ENCODE measurements at places on chromosomes 7 and 10.

DNA sequence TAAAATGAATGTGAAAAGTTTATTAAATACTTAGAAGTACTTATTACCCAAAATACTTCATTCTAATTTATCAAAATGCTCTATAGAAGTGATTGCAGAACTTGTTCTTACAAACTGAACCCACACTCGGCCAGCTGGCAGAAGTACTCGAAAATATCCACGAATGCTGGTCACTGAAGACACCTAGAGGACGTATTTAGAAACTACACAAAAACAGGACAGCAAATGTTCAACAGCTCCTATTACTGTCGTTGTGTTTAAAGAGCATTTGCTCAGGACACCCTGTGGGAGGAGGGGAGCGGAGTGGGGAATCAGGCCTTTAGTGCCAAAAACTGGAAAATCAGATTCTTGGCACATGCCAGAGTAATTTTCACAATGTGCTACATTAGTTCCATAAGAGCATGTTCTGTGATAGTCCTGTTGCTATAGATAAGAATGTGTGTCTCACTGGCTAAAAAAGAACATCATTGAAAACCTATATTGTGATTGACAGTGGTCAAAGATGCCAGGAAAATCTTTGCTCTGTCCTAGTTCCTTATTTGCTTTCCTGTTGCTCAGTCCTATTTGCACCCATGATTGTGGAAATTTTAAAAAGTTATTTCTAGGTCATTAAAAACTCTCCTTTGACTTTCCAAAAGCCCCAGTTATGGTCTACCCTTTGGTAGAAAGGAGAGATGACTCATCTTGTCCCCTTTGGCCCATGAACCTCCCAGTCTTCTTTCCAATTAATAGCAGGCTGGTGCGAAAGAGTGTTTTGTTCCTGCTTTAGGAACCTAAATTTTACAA is 49.0 kb upstream of the NRBF2 start:
- peak; percentile 82 for DNase-seq

GRCh38 chr10:71472912-71473311 is 76.2 kb downstream of the CDH23 start:
- DNase-seq: no peak

DNA sequence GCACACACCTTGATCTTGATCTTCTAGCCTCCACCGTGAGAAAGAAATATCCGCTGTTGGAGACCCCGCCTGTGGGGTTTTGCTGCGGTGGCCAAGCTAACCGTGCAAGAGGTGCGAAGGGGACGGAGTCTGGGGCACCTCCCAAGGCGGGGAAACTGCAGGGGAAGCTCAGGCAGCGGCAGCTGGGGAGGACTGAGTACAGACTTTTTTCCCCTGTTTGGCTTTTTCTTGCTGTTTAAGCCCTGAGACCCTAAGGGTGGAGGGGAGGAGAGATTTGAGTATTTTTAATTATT is 108.0 kb downstream of the DNAJB6 start:
- no peak for DNase-seq

- DNase-seq: no peak
Observed at GRCh38 chr7:11538751-11539299, 293.2 kb downstream of the THSD7A start.

- DNase-seq: no peak
Observed at GRCh38 chr7:100693312-100694097, 545 bp downstream of the GIGYF1 start.

GRCh38 chr10:117540640-117541404 is 1.7 kb upstream of the EMX2 start:
- DNase-seq: no peak

DNA sequence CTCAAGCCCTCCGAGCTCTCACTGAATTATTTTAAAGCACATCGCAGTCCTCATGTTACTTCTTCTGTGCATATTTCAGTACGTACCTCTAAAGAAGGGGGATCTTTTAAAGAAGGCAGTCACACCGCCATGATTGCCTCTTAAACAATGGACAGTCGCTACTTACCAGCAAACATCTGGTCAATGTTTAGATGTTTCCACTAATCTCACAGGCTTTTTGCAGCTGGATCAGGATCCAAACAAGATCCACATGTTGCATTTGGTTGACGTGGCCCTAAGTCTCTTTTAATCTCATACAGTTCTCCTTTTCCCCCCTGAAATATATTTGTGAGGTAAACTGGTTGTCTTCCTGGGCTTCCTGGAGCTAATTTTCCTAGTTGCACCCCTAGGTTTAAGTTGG is 50.0 kb downstream of the PRF1 start:
- DNase-seq: no peak

GRCh38 chr10:118940386-118940785 is 89.1 kb upstream of the NANOS1 start:
- peak; percentile 31 for DNase-seq

- peak; percentile 72 for DNase-seq
Observed at GRCh38 chr7:99392659-99393354, 15.6 kb downstream of the PDAP1 start.

GRCh38 chr7:116780521-116780920 is 81.9 kb upstream of the CAPZA2 start:
- DNase-seq: no peak

DNA sequence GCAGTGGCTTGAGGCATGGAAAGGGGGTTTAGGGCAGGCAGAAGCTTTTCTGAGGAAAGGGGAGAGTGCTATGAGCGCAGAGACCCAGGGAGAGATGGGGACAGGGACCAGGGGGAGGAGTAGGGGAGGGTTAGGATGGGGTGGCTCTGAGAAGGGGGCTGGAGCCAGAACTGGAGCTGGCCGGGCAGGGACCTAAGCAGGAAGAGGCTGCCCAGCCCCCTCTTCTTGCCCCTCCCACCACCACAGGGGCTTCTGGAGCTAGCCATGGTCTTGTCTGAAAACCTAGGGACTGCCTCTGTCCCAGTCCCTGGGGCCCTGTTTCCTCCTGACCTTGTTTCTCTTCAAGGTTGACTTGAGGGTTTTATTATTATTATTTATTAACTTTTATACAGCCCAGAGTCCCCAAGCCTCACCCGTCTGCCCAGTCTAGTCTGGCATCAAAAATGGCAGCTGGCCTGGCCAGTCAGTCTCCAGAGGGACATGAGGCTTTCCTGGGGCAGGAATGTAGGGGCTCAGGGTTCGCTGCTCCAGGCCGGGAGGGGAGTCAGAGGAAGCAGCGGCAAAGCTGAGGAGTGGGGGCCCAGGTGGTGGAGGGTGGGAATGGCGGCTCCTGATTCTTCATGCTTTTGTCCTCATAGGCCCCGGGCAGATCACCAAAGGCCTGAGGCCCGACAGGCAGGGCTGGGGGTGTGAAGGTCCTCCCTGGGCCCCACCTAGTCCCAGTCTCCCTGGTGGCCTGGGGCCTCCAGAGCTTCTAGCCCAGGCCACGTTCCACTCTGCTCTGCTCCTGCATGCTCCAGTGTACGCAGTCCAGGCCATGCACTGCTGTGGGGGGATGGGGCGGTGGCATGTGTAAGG is 5.7 kb downstream of the TRIM8 start:
- no peak for DNase-seq

DNA sequence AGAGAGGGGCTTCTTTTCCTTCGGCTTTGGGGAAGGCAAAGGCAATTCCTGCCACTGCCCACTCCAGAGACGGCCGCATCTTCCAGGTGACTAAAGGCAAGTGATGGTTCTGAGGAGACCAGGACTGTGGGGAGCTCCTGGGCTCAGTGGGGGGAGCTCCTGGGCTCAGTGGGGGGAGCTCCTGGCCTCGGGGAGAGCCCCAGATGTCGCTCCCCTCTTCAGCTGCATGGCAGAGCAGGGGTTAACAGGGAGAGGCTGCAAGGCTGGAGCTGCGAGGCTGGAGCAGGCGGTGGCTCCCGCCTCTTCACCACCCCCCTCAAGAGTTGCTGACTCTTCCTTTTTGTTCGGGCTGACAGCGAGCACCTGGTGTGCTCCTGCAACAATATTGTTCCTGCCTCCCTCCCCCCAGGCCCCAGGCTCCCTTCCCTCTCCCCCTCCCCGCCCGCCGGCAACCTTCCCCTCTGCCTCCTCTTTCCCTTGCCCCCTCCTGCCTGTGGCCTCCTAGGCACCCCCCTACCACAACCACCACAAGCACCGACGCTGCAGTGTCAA is 56.3 kb upstream of the LBX1 start:
- DNase-seq: no peak

DNA sequence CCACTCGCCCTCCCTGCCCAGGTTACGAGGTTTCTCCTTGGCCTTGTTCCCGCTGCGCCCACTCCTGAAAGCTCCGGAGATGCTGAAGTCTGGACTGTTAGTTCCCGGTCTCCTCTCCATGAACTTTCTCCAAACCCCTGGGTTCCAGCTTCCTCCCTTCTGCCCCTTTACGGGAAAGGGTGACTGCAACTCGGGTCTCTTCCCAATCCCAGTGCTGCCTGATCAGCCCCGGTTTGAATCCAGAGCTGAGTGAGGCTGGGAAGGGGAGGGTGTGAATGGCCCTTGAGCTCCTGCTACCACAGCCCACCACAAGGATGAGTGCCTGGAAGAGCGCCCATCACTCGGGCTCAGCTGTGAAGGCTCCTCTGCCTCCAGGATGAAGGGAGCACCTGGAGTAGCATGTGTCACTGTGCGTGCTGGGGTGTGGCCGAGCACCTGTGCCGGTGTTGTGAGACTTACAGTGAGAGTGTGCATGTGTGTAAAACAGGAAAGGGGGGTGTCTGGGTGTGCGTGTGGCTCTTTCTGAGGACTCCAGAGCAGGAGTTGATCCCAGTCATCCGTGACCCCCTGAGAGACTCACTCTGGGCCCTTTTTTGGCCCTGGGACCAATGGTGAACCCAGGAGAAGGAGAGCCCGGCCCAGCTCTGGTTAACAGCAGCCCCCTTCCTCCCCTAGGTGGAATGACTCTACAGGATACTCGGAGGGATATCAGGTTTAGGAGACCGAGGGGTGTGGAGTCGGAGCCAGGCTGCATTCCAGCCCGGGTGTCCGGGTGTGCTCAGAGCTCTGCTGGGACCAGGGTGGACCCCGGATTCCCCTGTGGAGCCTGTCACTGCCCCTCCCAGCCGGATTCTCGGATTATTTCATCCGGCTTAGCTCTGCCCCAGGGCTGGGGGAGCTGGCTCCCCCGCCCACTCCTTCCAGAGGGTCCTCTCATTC is 1.1 kb upstream of the ZNF467 start:
- peak; percentile 50 for DNase-seq

DNA sequence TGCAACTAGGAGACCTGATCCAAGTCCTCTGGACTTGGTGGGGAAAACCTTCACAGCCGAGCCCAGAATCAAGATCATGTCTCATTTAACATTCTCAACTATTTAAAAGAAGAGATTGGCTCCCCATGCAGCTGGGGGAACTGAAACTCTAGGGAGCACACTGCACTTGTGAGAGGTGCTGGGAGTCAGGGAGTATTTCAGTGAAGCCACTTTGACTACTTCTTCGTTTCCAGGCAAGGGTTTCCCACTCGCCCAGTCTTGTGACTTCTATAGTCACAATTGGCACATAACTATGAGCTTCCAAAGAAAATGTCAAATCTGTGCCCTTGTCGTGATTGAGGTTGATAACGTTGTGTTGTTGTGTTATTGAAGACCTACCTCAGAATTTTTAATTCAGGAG is 62.9 kb downstream of the AKR1B1 start:
- DNase-seq: no peak

- DNase-seq: peak; percentile 42
Observed at GRCh38 chr7:157003756-157004520, 6.5 kb downstream of the MNX1 start.

- peak; percentile 34 for DNase-seq
Observed at GRCh38 chr10:13414855-13415254, 66.8 kb upstream of the SEPHS1 start.

DNA sequence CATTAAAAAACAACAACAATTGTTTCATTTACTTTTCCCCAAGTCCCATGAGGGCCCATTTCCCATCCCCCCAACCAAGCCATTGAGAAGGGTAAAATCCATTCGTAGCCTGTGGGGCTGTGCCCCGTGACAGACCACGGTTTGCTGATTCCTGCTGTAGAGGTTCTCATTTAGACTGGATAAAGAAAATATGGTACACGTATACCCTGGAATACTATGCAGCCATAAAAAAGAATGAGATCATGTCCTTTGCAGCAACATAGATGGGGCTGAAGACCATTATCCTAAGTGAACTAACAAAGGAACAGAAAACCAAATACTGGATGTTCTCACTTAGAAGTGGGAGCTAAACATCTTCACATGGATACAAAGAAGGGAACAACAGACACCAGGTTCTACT is 44.9 kb downstream of the ZNF783 start:
- no peak for DNase-seq

DNA sequence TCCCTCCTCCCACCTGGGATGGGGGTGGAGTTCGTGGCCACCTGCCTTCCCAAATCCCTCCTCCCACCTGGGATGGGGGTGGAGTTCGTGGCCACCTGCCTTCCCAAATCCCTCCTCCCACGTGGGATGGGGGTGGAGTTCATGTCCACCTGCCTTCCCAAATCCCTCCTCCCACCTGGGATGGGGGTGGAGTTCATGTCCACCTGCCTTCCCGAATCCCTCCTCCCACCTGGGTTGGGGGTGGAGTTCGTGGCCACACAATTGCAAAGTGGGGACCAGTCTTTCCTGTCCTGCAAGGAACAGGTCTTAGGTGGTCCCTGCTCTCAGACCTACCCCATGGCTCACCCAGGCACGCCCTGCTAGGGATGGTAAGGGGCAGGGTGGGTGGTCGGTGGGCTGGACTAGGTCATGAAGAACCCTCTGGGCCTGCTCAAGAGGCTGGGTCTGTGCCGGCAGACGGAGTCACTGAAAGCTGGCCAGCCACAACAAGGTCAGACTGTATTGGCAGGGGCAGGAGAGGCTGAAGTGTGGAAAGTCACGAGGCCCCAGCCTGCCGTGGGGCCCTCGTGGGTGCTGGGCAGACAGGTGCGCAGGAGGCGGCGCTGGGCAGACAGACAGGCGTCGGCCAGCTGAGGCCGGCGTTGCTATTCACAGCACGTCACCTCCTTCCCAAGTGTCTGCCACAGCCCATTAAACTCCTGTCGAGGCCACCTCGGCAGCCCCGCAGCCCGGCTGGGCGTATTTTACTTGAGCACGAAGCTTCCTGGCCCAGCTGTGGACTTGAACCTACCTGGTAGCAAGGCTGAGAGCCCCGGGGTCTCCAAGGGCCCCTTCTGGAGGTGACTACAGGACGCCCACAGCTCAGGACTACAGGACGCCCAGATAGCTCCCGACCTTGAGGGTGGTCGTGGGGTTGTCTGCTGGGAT is 4.1 kb downstream of the KNDC1 start:
- no peak for DNase-seq

GRCh38 chr10:67772894-67773511 is 65.0 kb downstream of the DNAJC12 start:
- no peak for DNase-seq

- DNase-seq: peak; percentile 32
Observed at GRCh38 chr7:27155816-27156507, 513 bp downstream of the HOXA7 start.

Data from epithelial cell of esophagus (primary cell).